HS-27A (cell line): ENCODE measurements at places on chromosomes 3 and 15.

GRCh38 chr3:8579096-8579495, 65.5 kb downstream of the SSUH2 start:
- DNase-seq, result no peak

GRCh38 chr15:48087844-48088243, 32.9 kb upstream of the SLC24A5 start:
- DNase-seq, result no peak

- DNase-seq, result no peak
These were observed 9.0 kb downstream of the SPATA12 start for GRCh38 chr3:57069503-57069902.

GRCh38 chr15:82943176-82943575, 9.3 kb downstream of the HOMER2 start:
- DNase-seq, result no peak

DNA sequence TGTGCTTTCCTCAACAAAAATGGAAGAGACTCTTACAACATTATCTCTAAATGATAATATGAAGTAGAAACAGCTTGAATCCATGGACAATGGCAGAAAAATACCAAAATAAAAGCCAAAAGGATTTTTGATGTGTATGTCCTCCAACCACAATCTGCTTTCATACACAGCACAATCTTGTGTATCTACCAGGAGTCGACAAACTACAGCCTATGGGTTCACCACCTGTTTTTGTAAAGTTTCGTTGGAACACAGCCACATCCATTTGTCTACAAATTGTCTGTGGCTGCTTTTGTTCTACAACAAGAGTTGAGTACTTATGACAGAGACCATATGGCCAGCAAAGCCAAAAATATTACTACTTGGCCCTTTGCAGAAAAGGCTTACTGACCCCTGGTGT, 88.7 kb upstream of the UBE2E2 start:
- DNase-seq, result no peak

GRCh38 chr3:38009807-38010591, 19.4 kb downstream of the VILL start:
- no peak for DNase-seq

DNA sequence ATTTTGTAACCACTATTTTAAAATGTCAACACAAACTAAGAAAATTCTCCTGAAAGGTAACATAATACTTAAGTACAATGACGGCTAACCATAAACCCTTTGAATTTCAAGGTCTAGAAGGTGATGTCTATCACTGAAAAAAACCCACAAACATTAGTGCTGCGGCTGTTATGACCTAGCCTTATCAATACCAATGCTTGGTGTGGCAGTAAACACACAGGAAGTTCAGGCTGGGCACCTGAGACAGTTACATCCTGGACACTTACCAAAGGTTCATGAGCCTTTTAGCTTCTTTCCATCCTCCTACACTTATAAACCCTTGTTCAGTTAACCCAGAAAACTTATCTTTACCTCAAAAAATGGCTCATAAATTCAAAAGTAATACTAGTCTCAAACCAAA, 5.8 kb downstream of the HSPBAP1 start:
- no peak for DNase-seq

- no peak for DNase-seq
These were observed 27.1 kb upstream of the MGLL start for GRCh38 chr3:127849368-127849767.

DNA sequence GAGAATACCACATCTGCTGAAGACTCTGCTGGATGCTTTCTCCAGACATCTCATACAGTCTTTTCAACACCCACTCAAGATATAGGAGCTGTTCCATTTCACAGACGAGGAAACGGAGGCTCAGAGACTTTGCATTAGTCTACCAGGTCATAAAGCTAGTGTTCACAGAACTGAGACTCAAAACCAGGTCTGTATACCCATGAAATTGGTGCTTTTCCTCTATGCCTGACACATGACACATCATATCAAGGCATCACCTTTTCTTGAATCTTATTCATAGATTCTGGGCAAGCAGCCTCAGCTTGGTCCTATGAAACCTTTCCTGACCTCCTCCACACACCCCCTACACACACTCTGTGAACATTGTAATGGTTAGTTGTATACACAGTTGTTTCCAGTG, 101.2 kb downstream of the LPP start:
- no peak for DNase-seq

DNA sequence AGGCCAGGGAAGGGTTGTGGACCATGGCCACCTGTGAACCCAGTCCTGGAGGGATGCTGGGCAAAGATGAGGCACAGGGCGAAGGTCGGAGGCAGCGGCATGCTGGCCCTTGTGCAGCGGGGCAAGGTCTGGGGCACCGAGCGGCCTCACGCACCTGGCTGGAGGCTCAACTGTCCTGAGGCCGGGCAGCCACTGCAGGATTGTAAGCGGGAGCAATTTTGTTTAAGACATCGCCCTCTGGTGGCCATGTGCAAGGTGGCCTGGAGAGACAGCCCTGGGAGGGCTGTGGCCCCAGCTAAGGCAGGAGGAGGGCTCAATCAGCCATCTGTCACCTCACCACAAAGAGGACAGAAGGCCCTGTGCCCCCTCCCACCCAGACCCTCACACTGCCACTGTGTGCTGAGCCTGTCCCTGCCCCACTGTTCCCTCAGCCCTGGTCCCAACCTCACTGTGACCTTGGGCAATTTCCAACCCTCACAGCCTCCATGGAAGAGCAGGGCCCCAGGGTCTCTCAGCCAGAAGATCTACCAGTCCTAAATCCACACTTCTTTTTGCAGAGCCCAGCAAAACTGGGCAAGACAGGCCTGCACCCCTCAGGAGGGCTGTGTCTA, 46.2 kb downstream of the TPRA1 start:
- peak; percentile 39 for DNase-seq

DNA sequence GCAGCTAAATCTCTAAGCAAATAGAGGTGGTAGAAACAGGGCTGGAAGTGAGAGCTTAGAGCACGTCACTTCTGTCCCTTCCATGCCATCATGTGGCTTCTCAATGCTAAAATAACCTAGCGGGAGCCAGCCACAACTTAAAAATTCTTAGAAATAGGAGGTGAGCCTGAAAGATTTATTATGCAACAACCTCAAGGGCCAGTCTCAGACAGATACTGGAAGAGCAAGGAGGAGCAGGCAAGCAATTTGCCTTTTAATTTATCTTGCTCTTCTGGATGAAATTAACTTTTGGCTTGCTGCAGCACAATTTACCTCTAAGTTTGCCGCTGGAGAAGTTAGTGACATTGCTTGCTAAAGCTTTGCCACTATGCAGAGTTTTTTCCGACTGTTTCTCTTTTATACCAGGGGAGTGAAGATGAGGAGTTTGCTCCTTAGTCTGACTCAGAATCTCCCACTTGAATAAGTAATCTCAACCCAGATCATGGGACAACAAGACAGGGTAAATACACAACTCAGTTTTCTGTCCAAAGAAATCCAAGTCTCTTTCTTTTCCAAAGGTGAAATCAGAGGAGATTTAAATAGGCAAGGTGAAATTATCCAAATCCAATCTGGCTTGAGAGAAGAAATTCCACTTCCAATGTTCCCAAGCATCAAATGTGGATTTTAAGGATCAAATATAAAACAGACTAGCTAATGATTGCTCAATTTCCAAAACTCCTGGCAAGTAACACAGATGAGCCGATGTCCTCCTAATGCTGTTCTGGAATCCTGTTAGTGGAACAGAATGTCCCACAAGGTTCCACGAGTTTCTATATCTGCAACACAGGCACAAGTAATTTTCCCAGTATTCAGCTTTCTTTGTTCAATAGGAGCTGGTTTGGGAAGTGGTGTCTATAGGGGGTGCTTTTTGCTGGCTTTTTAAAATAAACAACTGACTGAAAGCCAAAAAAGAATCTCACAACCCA, 329.4 kb upstream of the RORA start:
- DNase-seq, result no peak

GRCh38 chr15:77852241-77853007, 219.7 kb upstream of the LINGO1 start:
- no peak for DNase-seq

DNA sequence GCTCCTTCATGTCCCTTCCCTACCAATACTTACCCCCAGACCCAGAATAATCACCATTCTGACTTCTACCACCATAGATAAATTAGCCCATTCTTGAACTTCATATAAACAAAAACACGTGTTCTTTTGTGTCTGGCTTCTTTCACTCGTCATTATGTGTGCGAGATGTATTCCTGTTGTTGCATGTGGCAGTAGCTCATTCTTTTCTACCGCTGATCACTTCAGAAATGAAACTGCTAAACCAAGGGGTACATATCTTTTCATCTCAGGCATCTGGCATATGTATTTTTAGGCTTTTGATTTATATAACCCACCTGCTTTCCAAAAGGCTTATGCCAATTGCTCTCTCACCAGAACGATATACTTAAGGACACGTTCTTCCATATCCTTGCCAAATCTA, 13.8 kb upstream of the SCG3 start:
- no peak for DNase-seq

DNA sequence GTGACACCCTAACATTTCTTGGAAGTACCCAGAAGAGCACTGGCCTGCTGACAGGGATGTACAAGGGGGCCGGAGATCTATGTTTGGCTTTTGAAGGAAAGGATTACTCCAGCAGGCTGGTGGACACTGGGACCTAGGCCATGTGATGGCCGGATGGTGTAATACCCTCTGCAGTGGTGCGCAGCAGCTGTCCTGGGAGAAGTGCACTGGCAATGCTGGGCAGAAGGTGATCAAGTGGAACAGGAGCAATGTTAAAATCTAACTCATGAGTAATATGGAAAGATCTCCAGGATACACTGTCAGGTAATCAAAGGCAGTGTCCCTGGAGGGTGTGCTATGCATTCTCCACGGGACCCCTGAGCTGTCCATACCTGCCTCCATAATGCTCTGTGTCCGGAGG, 71.2 kb upstream of the POMGNT2 start:
- no peak for DNase-seq

DNA sequence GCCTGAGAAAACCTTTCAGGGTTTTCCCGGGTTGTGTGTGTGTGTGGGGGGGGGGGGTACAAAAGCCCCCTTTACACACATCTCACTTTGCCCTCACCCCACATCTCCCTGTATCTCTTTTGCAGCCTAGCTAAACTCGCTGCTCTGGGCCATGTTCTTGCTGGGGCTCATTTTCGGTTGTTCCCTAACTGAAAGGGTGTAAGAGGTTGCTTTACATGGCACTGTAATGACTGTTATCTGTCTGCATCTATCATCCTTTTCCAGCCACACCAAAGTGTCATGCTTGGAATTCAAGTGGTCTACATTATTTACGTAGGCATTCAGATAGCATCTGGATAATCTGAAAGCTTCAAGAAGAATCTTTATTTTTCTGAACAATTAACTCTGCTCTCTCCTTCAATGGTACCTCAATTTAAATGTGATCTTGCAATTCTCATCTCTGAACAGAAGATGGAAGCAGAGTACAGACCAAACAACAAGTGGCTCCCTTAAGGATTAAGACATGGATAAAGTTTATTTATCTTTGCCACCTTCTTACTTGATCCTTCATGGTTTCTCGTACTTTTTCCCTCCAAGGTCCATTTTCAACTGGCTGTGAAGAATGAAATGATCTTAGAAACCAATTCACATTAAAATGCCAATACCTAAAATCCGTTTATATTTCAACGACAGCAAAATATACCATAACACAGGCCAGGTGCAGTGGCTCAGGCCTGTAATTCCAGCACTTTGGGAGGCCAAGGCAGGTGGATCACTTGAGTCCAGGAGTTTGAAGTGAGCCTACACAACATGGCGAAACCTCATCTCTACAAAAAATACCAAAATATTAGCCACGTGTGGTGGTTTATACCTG, 34.9 kb downstream of the DCLK3 start:
- no peak for DNase-seq

- DNase-seq, result no peak
These were observed 118.4 kb downstream of the ATG7 start for GRCh38 chr3:11390411-11391131.

GRCh38 chr15:76328958-76329357, 7.6 kb upstream of the ISL2 start:
- no peak for DNase-seq

- no peak for DNase-seq
These were observed 136.5 kb upstream of the AGBL1 start for GRCh38 chr15:85943151-85943550.

DNA sequence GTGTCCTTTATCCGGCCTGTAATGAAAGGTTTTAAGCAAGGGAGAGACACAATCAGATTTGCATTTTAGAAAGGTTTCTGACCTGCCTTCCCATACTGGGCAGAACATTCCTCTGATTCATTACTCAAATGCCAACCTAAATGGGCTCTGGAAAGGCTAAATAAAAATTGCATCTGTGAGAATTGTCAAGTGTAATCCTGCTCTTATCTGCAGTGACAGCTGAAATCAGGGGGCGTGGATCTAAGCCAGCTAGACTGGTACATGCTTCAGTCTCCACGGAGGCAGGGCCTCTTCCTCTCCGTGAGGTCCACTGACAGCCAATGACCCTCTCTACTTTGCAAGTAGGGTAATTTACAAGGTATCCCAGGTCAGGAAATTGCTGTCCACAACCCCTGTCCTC, 32.5 kb upstream of the MINAR1 start:
- DNase-seq, result no peak

DNA sequence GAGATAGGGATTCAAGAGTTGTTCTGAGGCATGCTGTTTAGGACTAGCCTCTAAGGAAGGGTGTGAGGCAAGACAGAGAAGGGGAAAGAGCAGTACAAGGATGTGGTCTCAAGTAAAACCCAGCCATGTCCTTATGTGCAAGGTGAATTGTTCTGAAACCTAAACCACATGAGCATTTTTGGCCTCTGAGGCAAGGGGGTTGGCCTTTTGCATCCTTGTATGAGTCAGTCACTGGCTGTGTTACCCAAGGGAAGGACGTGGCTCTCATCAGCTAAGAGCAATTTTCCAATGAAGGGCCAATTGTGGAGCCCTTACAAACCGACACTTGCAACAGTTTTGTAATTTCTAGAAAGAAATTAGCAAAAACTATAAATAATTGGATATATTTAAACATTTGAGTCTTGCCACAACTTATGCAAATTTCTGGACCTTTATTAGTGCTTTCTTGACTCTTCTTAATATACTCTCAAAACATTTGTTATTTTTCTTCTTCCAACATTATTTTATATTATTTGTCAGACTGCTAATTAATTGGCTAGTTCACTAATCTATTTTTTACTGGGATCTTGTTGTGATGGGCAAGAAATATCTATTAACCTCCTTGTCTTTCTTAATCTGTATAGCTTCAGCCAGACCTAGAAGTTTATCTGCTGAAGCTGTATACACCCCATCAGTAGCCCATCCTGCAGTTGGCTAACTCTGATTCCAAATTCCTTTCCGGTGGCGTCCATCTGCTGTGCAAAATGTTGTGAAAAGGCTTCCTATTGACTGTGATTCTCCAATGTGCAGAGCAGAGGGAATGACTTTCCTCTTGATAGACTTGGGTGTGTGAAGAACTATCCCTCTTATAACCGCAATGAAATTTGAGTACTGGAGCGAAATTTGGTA, 97.7 kb upstream of the P2RY1 start:
- no peak for DNase-seq

DNA sequence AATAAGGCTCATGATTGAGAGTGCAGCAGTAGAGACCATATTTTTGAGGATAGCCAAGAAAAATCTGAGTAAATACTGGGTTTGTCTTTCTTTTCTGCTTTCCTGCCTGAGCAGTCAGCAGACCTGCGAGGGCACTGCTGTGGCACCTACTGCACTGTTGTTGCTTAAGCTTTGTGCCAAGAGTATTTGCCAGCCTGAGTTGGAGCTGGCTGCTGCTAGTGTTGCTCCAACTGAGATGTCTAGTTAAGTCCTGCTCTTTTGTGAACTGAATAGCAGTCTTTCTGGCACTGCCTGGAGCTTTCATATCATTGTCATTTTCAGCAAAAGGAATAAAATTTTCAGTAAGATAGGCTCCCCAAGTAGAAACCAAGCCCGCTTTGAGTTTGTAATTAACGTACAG, 214.5 kb upstream of the P2RY1 start:
- DNase-seq, result no peak

- no peak for DNase-seq
These were observed 3.7 kb downstream of the SLC38A3 start for GRCh38 chr3:50208677-50209344.
